ENCODE measurements at places on chromosomes 11 and 22.
A peak's percentile ranks its signal among the peaks of the same experiment; 100 is the strongest.

DNA sequence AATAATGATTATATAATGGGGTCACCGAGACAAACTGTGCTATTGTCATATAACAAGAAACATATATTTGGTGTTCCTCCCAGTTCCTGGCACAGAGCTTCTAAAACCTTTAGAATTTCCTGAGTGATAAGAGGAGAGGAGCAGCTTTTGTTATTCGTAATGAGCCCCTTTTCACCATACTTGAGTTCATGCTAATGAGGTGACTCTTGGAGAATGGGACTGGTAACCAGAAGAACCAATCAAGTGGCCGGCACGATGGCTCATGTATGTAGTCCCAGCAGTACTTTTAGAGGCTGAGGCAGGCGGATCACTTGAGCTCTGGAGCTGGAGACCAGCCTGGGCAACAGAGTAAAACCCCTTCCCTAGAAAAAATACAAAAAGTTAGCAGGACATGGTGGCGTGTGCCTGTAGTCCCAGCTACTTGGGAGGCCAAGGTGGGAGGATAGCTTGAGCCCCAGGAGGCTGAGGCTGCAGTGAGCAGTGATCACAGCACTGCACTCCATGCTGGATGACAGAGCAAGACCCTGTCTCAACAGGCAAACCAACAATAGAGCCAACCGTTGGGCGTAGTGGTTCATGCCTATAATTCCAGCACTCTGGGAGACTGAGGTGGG lies 62.7 kb upstream of the FTH1 start:
- no peak for DNase-seq

DNA sequence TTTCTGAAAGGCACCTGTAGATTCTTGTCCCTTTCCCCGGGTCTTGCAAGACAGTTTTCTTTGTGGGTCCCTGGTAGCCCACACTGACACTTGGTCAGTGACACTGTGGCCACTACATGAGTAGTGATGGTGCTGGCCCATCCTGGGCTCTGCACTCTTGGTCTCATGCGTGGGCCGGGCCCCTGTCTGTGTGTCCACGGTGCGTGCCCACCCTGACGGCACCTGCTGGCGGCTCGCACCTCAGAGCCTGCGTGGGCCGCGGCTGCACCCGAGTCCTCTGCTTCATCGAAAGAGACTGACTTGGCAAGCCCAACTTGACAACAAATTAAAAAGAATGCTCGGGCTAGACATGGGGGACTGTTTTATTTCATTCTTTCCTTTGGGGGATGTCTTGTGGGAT lies 37.5 kb downstream of the ADAMTS15 start:
- DNase-seq, result no peak

GRCh38 chr11:113090716-113091480 lies 129.7 kb downstream of the NCAM1 start:
- no peak for DNase-seq

DNA sequence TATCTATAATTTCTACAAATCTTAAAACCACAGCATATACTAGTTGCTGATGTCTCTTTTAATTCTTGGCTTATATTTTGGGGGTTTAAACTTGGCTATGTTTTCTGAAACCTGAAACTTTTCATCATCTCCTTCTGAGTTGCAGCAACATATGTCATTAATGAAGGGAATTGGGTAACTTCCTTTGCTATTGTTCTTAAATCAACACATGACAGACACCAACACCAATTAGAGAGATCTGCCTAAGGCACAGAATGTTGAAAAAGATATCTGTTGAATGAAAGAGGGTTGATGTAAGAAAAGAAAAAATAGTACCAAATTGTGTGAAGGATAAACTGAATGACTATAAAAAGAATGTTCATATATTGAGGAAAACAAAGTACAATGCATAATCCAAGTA lies 10.3 kb upstream of the GAS2 start:
- DNase-seq, result peak; percentile 0

- no peak for DNase-seq
Observed at GRCh38 chr11:35526370-35526792, 965 bp upstream of the PAMR1 start.

DNA sequence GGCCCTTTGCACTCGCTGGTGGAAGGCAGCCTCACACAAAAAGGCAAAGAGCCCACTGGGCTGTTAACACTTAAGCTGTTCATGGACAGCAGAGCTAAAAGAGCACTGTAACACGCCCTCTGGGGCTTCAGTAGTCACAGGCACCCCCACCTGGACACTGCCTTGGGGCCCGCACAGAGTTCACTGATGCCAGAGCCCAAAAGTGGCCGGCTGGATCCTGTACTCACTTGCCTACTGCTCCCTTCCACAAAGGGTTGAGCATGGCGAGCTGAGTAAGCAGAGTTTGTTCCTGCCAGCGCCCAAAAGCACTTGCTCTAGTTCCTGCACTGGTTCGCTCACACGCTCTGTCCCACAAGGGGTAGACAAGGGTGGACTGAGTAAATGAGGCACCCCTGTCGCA lies 78.8 kb downstream of the RELT start:
- no peak for DNase-seq

DNA sequence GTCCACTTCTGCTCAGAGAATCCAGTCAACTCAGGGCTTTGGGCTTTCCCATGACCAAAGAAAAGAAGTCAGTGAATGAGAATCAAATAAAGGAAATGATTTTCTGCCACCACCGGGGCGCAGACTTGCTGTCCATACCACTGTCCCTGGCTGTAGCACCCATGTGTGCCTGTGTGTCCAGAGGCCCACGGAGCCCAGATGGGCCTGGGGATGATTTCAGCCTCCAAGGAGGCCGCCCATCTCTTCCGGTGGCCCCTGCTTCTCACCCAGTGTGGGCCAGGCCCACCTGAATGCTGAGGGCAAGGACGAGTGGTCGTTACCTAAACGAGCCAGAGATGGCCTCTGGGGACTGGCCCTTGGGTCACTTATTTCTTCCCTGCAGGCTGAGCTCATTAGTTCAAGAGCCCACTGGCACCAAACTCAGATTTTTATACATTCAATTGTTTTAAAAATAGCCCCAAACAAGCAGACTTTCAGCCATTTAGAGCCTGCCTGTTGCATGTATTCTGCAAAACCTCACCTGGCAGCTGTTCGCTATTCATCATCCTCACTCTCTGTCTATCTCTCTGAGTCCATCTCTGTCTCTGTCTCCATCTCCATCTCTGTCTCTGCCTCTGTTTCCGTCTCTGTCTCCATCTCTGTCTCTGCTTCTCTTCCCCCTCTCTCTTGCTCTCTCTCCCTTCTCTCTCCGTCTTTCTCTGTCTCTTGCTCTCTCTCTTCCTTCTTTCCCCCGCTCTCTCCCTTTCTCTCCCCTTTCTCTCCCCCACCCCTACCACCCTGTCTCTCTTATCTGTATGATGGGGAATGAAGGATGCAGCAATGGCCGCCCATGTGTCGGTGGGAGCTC lies 24.2 kb downstream of the KRTAP5-5 start:
- DNase-seq, result no peak

GRCh38 chr11:75107187-75107586 lies 10.5 kb upstream of the OR2AT4 start:
- DNase-seq, result peak; percentile 11

Data from amniotic epithelial cell (primary cell).